ENCODE measurements at places on chromosomes 5 and 9. TPM values are rescaled to one million over a fixed set of nuclear protein-coding genes. Genes with fewer than 3 reads are reported as not detected.

The MOCS2 gene
- 28.2 TPM for polyA plus RNA-seq

DNA sequence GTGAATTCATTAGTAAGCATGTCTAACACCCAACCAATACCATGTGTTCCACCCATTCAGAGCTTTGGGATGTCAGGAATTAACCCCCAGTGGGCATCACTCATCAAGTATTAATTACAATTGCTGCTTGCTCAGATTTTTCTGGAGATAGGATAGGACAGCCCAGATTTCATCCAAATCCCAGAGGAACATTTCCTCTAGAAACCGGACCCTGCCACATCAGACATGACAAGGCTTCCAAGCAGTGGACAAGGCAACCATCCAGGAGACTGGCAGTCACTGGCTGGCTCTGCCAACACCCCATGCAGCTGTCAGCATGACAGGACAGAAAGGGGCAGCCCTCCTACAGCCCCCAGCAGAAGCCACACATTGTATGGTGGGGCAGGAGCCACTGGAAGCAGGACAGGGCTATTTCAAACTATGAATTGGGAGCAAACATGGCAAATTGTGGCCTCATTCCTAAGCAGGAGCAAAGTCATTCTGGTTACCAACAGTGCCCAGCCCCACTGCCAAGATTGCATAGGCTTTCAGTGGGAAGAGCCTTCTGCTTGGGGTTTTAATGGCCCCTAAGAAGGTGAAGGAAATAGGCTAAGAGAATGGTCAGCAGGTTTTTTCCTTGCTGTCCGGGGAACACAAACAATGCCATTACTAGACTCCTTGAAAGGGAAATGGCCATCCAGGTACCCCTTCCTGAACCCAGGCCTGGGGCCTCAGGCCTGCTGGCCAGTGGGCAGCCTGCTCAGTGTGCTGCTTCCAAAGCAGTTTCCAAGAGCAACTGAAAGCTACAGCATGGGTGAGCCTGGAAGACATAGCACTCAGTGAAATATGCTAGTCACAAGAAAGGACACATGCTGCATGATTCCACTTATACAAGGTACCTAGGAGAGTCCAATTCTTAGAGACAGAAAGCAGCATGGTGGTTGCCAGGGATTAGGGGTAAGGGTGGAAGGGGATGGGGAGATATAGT is 294.7 kb upstream of the SLC30A5 start:
- H3K36me3 ChIP-seq = no peaks in the 10 kb centered on the region
- H3K27ac ChIP-seq = no peak overlapping the region
- H3K4me1 ChIP-seq = no peaks in the 10 kb centered on the region
- peaks cover 8% of the 10 kb centered on the region for H3K27me3 ChIP-seq
- H3K4me3 ChIP-seq = no peak overlapping the region

DNA sequence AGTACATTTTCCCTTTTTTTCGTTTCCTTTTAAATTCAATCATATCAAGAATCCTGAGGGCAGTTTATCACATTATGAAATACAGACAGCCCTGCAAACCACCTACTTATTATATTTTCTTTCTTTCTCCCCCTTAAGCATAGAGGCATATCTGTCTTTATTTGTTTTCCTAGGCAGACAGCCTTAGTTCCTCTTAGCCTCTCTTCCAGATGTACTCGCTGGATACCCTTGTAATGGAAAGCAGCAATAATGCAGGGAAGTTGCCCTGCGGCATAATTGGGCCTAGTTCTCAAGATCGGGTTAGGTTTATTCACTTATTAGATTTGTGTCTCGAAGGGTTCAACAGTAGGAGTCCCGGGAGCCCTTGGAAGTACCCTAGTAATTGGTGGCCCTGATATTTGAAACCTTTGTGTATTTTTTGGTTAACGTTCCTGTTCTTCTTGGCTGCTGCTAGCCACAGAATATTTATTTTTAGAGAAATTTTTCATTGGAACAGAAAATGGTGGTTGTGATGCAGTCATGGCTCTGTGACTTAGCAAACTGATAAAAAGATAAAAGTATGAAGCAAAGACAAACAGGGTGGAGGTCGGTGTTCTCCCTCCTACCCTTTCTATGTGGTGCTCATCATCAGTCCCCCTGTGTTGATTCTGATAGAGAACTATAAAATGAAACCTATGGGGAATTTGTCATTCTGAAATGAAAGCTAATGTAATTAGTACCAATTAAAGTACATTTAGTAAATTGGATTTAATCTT is 6.4 kb downstream of the TLE4 start:
- no peak for DNase-seq
- no peaks in the 10 kb centered on the region for H3K36me3 ChIP-seq
- no peak overlapping the region for H3K27ac ChIP-seq
- H3K4me3 ChIP-seq = no peak overlapping the region
- H3K27me3 ChIP-seq = no peaks in the 10 kb centered on the region
- peaks cover 27% of the 10 kb centered on the region for H3K4me1 ChIP-seq

DNA sequence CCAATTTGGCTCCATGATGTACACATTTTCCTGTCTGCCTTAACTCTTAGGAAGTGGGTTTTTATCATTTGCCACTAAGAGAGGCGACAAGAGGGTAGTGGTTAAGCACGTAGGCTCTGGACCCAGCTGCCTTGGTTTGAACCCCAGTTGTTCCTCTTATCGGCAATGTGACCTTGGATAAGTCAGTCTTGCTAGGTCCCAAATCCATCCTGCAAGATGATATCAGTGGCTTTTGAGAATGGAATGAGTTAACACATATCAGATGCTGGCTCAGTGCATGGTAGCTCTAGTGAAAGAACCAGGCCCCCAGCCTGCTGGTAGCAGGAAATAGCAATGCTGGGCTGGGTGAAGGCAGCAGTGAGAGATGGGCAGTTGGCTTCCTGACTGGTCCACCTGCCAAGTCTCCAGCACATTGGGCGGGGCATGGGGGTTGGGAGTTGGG is 72.5 kb downstream of the STK10 start:
- DNase-seq = no peak
- H3K4me3 ChIP-seq = no peak overlapping the region
- no peaks in the 10 kb centered on the region for H3K27me3 ChIP-seq
- H3K4me1 ChIP-seq = peaks cover 18% of the 10 kb centered on the region
- peaks cover 20% of the 10 kb centered on the region for H3K36me3 ChIP-seq

GRCh38 chr9:99210572-99210971 is 11.2 kb downstream of the ALG2 start:
- H3K36me3 ChIP-seq = peaks cover 4% of the 10 kb centered on the region
- H3K27ac ChIP-seq = no peak overlapping the region
- no peak for DNase-seq
- H3K4me1 ChIP-seq = no peaks in the 10 kb centered on the region

The CDKN2B-AS1 gene
- 1.4 TPM for polyA plus RNA-seq

DNA sequence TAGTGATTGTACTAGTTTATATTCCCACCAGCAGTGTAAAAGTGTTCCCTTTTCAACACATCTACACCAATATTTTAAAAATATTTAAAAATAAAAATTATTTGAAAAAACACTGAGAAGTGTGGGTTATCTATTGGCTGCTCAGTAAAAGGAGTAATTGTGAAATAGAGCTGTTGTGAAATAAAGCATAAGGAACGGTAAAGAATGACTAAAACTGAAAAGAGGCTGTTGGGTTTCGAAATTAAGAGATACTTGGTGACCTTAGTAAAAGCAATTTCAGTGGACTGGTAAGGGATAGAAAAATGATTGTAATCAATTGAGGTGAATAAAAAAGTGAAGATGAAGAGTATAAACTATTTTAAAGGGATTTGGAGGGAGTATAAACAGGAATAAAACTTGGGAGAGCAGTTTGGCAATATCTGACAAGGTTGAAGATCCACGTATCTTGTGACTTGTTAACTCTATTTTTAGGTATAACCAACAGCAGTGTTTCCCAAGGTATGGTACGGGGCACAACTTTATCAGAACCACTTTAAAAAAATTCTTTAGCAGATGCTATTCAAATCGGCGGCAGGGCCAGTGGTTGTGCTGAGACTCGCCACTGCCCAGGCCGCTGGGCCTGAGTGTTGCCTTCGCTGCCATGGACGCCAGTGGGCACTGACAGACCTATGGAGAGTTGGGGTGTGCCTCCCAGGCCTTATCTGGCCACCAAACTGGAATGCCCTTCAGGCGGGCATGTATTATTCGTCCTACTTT is 63.3 kb downstream of the TMEM38B start:
- H3K27ac ChIP-seq = no peak overlapping the region
- no peak overlapping the region for H3K4me3 ChIP-seq
- H3K36me3 ChIP-seq = no peaks in the 10 kb centered on the region
- no peaks in the 10 kb centered on the region for H3K27me3 ChIP-seq
- H3K4me1 ChIP-seq = no peaks in the 10 kb centered on the region

The OTULINL gene
- 0.62 TPM for polyA plus RNA-seq

- no peak overlapping the region for H3K27ac ChIP-seq
- H3K27me3 ChIP-seq = no peaks in the 10 kb centered on the region
- H3K36me3 ChIP-seq = no peaks in the 10 kb centered on the region
- no peak overlapping the region for H3K4me3 ChIP-seq
These were observed 52.8 kb downstream of the SEMA4D start for GRCh38 chr9:89444925-89445765.

- H3K4me1 ChIP-seq = no peaks in the 10 kb centered on the region
- no peaks in the 10 kb centered on the region for H3K27me3 ChIP-seq
- DNase-seq = no peak
- H3K4me3 ChIP-seq = no peak overlapping the region
- H3K27ac ChIP-seq = no peak overlapping the region
- no peaks in the 10 kb centered on the region for H3K36me3 ChIP-seq
These were observed 219.5 kb downstream of the TMEM161B start for GRCh38 chr5:88049156-88049555.

DNA sequence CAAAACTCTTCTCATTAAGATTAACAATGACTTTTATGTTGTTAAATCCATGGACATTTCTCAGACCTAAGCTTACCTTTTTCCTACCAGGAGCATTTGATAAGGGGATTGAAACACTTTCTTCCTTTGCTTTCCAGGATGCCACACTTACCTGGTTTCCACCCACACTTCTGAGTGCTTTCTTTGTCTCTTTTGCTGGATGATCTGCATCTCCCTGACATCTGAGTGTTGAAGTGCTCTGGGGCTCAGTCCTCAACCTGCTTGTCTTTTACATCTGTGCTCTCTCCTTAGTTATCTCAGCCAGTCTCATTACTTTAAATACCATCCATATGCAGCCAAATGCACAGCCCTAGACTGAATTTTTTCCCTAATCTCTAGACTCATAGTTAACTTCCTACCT is 22.9 kb upstream of the GRIA1 start:
- DNase-seq = no peak
- H3K4me1 ChIP-seq = peaks cover 5% of the 10 kb centered on the region
- no peaks in the 10 kb centered on the region for H3K27me3 ChIP-seq
- H3K36me3 ChIP-seq = no peaks in the 10 kb centered on the region

All from keratinocyte (primary cell).